ENCODE measurements at places on chromosomes 11 and 22.

- DNase-seq: no peak
Observed at GRCh38 chr11:81033779-81034540, 1593.1 kb upstream of the TENM4 start.

DNA sequence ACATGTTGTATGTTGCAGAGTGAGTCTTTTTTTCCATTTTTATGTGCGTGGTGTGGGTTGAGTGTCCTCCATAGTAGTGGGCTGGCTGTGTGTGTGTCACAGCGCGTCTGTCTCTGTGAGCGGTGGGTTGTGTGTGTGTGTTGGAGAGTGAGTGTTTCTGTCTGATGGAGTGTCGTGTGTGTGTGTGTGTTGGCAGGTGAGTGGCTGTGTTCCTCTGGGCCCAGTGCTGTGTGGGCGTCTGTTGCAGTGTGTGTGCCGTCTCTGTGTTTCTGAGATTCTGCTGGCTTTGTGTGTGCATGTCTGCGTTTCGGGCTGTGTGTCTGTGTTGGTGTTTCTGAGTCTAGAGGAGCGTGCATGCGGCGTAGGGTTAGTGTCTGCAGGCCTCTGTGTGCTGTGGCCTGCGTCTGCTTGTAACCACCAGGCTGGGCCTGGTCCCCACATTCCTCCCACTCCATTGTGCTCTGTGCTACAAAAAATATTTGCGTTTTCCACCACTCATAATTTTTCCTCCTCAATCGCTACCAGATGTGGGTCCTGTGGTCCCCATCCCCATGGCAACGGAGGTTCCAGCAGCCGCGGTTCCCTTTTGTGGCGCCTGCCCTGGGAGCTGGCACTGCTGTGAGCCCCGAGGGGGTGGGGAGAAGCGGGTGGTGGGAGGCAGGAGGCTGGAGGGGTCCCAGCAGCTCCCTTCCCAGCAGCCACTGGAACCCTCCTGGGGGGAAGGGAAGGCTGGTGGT is 15.2 kb downstream of the SCARF2 start:
- no peak for DNase-seq

DNA sequence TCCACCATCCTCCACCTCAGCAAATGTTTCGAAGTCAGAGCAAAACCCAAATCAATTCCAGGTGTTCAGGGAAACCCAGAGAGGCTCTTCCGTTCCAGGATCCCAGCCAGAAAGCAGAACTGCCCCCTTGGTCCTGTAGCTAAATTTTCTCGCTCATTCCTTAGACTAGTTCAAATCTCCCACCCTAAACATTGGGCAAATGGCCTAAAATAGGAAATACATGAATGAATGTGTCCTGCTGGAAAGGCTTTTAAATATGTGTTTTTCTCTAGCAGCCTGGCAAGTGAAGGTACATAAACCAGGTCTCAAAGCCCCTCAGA is 89.6 kb downstream of the ETS1 start:
- DNase-seq: no peak

DNA sequence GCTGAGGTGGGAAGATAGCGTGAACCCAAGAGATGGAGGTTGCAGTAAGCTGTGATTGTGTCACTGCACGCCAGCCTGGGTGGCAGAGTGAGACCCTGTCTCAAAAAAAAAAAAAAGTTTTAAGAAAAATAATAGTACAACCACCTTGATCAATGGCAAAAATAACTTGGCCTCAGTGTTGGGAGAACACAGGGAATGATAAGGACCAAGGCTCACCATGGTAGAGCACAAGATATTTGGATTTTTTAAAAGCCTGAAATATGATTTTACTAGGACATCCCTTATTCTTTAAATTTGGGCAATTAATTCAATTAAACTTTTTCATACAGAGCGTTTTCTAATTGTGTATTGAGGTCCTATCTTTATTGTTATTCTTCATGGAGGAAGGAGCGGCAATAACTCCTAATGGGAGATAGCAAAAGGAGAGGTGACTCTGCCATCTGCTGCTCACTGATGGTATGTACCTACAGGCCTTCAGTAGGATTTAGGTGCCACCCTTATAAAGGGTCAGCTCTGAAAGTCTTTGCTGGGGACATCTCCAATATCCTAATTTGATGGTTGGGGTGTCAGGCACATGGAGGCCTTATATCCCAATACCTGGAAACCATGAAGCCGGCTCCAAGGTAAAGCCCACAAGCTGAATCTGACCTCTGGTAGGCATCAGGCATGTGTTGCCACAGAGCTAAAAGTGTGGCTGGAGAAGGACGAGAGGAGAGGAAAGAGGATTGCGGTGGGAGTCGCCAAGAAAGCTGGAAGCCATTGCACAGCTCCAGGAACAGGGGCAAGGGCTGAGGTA is 21.9 kb upstream of the POLD3 start:
- no peak for DNase-seq

DNA sequence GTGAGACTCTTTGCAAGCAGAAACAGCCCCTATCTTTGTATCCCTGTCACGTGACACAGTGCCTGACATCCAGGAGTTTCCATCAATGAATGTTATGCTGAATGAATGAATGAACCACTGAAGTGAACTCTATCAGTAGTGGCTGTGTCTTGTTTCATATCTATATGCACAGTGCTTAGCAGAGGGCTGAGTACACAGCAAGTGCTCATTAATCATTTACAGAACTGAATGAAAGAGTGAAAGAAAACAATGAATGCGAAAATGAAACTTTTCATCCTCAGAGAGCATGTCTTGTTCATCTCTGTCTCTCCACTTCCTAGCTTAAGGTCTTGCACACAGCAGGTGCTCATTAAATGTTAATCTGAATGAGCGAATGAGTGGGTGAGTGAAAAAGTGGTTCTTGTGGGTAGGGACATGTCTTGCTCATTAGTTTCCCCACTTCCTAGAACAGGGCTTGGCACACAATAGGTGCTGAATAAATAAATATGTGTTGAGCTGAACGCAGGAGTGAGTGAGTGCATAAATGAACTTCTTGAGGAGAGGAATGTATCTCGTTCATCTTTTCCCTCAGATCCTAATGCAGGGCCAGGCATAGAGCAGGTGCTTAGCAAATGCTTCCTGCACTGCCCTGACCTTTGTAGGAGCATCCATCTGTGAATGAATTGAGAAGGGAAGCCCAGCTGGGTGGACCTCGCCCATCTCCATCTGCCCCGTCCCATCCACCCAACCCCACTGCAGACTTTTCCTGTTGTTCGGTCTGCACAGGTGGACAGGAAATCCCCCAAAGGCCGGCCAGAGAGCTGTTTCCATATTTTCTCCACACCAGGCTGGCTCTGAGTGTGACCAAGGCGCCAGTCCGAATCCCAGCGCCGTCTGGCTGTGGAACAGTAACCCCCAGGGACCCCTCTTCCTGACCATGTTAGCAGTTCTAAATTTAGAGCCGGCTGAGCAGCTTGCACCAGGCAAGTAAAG is 113.4 kb upstream of the CRYBB3 start:
- DNase-seq: no peak

- DNase-seq: no peak
Observed at GRCh38 chr11:93089474-93090102, 108.2 kb downstream of the SLC36A4 start.

- DNase-seq: no peak
Observed at GRCh38 chr11:2511421-2512369, 66.9 kb downstream of the KCNQ1 start.

DNA sequence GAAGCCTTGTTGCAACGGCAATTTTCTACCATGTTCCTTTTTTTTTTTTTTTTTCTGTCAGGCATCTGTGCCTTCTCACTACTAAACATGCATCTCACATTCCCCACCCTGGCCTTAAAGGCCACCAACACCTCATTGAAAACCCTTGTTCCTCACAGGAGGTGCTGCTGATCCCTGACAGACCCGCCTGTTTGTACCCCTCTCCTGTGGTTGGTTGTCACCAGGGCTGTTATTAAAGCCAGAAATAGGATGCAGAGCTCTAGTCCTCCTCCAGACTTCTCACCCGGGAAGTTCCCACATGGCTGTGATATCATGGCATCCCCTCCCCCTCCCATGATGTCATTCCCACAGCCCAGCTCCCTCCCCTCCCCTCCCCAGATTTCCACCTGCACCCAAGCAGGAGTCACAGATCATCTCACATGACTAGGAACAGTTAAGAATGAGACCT is 302.8 kb upstream of the NCAM1 start:
- no peak for DNase-seq

DNA sequence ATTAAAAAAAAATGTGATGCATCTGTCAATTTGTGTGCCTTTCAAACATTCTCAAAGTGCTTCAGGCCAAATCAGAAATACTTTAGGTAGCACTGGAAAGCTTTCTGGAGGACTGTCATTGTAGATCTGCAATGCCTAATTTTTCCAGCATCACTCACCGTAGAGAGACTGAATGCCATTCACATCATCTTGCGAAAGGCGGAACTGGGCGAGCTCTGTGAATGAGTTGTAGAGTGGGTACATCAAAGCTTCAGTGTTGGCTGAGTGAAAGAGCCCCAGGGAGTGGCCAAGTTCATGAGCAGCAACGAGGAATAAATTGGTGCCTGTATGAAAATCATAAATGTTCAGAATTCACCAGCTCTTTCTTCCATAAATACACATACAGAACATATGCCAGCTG is 4.0 kb downstream of the MMP10 start:
- DNase-seq: no peak

GRCh38 chr11:44608651-44608990 is 43.2 kb downstream of the CD82 start:
- no peak for DNase-seq

- DNase-seq: no peak
Observed at GRCh38 chr11:127844876-127845275, 742.5 kb downstream of the ETS1 start.

- DNase-seq: no peak
Observed at GRCh38 chr22:46761539-46762237, 762 bp upstream of the TBC1D22A start.

- no peak for DNase-seq
Observed at GRCh38 chr22:37455896-37456295, 28.6 kb upstream of the ELFN2 start.

- DNase-seq: no peak
Observed at GRCh38 chr11:83545494-83546260, 259.5 kb upstream of the CCDC90B start.

GRCh38 chr11:117641008-117641915 is 155.8 kb downstream of the DSCAML1 start:
- DNase-seq: no peak

GRCh38 chr11:35798983-35799382 is 136.4 kb downstream of the TRIM44 start:
- no peak for DNase-seq

DNA sequence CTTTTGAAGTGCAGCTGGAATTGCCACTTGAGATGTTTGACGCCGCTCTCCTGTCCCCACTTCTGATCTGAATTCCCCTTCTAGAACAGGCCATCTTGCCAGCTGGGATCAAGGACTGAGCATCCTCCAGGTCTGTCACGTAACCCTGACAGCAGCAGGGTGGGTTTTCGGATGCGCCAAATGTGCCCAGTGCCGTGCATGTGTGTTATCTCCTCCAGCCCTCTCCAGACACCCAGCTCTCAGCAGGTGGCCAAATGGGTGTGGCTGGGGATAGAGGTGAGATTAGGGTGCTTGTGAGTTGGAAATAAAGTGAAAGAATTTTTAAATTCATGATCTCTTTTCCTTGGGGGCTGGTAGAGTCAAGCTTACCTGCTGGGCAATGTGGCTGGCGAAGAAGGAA is 3.3 kb downstream of the OSBP2 start:
- DNase-seq: no peak

DNA sequence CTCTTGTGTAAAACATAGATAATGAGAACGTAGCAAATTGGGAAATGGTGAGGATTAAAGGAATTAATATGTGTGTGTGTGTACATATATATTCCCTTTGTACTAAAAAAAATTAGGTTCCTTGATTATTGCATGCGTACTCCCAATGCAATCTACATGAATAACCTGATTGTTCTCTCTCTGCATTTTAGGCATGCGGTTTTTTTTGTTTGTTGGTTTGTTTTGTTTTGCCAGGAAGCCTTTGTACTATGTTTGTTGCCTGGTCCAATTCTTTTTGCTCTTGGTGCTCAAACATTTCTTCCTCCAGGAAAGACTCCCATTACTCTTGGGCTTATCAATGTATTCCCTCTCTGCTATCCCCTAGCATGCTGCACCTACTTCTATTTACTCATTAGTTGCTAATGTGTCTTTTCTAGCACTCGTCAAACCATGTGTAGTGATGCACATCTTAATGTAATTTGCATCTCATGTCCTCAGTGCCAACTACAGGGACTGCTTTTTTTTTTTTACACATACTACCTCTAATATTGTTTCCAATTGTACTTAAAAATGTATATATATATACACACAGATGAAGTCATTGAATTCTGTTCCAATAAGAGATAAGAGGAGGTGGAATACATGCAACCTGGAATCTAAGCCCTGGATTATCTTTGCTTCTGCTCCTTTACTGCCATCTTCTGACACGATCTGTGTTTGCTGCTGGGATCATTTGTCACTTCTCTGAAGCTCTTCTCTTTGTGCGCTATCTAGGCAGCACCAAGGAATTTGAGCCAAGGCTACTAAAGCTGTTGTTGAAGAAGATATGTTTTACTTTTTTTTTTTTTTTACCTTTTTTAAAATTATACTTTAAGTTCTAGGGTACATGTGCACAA is 197.2 kb upstream of the ANO3 start:
- no peak for DNase-seq

DNA sequence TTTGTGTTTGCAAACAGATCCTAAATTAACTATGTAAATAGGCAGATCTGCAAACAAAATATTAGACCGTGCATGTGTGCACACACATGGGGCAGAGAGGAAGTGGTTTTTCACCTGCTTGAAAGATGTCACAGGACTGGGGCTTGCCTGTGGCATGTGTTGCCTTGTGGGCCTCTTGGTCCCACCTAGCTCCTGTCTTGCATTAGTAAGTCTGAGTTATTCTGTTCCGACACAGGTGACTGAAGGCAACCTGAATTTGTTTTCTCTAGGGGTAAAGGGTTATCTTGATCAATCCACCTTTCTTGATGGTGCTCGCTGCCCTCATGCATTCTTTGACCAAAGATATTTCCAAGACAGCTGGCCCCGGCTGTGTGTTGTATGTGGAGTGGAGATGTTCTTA is 667.5 kb downstream of the NTM start:
- DNase-seq: no peak

DNA sequence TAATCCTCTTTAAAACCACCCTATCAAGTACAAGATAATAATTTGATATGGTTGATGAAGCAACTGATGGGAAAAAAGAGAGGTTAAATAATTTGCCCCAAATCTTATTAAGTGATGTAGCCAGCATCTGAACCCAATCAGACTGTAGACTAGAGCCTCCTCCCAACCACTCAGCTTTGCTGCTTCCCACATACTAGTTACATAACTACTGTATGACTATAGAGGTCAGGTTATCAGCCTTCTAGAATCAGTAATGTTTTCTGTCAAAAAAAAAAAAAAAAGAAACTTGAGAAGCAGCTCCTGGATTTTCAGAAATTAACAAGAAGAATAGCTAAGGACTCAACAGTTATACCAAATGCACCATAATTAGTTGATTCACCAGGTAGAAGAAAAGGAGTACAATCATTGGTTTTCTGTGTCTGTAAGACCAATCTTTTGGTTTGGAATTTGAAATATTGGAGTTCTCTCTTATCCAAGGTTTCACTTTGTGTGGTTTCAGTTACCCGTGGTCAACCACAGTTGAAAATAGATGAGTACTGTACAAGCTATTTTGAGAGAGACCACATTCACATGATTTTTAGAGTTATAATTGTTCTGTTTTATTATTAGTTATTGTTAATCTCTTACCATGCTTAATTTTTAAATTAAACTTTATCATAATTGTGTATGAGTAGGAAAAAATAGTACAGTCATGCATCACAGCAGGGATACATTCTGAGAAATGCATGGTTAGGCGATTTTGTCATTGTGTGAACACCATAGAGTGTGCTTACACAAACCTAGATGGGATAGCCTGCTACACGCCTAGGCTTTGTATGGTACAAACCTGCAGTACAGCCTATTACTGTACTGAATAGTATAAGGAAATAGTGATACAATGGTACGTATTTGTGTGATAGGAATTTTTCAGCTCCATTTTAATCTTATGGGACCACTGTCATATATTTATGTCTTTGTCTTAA is 72.2 kb downstream of the PDHX start:
- no peak for DNase-seq
